ENCODE measurements at places on chromosomes 4 and X.

DNA sequence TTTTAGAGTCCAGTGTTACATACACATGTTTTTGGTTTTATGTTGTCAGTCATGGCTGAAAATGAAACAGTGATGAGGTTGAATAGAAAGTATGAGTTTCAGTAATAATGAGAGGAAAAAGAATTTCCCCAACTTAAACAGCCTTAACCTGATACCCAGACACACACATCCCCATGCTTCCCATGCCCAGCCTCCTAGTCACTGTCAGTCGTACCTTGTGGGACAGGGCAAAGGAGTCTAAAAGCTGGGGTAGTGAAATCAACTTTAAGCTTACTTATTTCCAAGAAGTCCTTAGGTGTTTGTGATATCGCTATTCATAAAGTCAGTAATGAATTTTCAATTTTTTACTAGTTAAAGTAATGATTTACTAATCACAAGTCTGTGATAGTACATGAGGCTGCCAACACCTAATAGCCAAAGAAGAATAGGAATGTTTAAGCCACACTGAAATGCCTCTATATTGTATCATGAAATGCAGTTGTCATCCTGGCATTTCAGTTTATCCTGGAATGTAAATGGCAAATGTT is 24.3 kb upstream of the GPR34 start:
- DNase-seq = no peak

DNA sequence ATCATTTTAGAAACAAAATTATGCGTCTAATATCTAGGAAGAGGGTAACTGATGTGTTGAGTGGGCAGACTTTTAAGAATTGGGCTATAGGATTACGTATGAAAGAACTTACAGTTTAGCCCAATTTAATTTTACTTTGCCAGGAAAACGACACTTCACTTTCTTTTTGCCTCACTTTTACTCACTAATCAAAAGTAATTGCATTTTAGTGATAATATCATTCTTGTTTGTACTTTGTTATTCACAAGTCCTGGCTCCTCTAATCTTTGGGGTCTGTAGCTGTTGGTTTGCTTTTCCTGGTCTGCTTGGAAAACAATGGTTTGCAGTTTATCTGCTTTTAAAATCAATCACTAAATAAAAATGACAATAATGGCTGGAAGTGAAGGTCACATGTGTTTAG is 2.9 kb upstream of the ARX start:
- no peak for DNase-seq

GRCh38 chrX:31316340-31316991 is 244.6 kb upstream of the FTHL17 start:
- DNase-seq = no peak

DNA sequence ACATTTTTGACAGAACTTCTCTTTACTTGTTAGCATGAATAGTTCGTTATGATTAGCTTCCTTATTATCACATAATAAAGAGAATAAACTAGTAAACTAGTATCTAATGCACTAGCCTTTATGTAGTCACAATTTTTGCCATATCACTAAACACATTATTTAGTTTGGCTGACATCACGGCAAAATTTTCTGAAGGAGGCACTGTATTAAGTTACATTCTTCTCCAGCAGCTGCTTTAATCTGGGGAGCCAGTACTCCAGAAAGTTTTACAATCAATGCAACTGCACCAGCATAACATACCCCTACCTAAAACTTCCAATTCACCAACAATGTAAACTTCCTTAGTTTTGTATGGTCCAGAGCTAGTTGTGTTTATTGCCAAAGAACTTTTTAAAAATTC is 87.8 kb downstream of the FIP1L1 start:
- no peak for DNase-seq

DNA sequence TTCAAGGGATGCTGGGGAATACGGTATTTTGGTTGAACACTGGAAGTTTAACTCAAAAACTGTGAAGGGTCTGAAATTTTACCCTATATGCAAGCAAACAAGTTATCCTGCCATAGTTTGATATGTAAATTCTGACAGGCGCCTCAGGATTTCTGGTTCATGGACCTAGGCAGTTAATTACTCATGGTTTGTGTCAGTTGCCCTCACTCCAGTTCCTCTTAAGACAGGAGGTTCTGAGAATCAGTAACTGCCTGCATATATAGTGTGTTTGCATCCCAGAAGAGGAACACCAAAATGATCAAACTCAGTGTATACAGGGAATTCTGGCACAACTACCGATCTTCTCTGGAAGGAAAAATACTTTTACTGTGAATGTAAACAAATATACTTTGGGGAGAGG is 360.4 kb upstream of the NWD2 start:
- DNase-seq = no peak

- DNase-seq = no peak
Observed at GRCh38 chr4:129063640-129064039, 29.7 kb downstream of the SCLT1 start.

GRCh38 chrX:140480765-140481164 is 24.1 kb downstream of the SOX3 start:
- DNase-seq = no peak

DNA sequence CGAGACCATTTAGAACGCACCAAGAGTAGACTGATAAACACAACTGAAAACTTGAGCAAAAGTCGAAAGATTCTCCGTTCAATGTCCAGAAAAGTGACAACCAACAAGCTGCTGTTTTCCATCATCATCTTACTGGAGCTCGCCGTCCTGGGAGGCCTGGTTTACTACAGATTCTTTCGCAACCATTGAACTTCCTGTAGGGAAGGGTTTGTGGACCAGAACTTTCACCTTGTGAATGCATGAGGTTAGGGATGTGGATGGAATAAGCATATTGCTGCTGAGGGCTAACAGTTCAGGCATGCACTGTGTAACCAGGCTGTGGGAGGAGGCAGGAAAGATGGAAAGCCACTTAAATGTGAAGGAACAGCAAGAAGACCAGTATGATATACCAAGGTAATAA is 20.9 kb upstream of the ING2 start:
- no peak for DNase-seq

Measured in upper lobe of left lung (tissue), 6 donors.